ENCODE measurements at places on chromosomes 5 and 9.

DNA sequence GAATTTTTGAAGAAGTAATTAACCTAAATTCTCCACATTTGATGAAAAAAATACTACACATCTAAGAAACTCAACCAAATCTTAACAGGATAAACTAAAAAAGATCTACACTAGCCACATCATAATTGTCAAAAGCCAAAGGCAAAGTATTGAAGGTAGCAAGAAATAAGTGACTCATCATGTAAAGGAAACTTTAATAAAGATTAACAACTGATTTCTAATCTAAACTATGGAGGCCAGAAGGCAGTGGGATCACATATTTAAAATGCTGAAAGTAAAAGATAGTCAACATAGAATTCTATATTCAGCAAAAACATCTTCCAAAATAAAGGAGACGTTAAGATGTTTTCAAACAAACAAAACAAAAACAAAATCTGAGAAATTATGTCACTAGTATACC is 2002.9 kb downstream of the MAT2B start:
- no peak for DNase-seq

DNA sequence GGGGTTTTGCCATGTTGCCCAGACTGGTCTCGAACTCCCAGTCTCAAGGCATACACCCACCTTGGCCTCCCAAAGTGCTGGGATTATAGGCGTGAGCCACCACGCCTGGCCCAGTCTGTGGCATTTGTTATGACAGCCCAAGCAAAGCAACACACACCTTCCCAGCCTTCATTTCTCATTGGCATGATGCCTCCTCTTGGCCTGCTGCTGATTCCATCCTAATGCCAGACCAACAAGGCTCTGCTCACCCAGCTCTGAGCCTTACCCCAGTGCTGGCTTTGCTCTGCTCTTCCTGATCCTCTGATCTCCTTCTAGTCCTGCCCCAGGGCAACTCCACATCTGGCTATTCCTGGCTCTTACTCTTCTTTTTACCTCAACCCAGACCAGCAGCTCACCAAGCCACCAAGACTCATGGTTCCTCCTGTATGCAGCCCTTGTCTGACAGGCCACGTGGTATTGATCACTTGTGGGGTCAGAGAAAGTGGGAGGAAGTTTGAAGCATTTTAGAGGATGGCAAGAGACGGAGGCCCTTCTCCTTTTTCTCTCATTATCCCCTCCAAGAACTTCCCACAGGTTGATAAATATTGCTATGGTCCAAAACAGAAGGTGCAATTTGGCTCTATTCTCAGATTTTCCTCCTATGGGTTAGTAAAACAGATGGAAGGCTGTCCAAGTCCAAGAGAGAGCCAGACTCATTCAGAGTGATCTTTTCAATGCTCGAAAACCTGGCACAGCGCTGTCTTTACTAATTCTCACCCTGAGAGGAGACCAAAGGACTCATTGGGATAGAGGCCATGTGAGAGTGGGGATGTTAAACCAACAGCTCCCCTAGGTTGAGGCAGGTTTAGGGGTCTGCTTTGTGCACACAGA is 958 bp downstream of the CD180 start:
- no peak for DNase-seq

GRCh38 chr5:155290937-155291336 is 277.4 kb downstream of the KIF4B start:
- DNase-seq, result peak; percentile 78

- DNase-seq, result no peak
Measured at GRCh38 chr5:140481758-140482157, 65.7 kb upstream of the EIF4EBP3 start.

- DNase-seq, result peak; percentile 80
Measured at GRCh38 chr5:111472579-111472978, 39.8 kb downstream of the STARD4 start.

- DNase-seq, result no peak
Measured at GRCh38 chr9:89314955-89315354, 3.3 kb upstream of the SECISBP2 start.

GRCh38 chr5:162324328-162324727 is 256.8 kb downstream of the GABRG2 start:
- DNase-seq, result no peak

DNA sequence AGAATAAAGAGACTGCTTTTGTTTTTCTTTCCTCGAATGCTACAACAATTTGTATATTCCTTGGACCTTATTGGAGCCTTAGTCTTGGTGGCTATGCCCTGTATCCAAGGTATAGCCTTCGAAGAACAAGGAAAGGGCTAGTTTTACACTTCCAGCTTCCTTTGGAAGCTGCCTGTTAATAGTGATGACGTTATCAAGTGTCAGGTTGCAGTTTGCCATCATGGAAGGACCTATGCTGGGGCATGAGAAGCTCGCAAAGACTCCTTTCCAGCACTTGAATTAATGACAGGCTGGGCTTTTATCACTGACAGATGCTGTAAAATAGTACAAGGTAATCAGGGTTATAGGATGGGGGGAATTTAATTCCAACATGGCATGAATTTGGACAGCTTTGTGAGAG is 157.9 kb downstream of the KDM4C start:
- DNase-seq, result peak; percentile 51

GRCh38 chr5:52409835-52410234 is 377.9 kb upstream of the ITGA1 start:
- no peak for DNase-seq

DNA sequence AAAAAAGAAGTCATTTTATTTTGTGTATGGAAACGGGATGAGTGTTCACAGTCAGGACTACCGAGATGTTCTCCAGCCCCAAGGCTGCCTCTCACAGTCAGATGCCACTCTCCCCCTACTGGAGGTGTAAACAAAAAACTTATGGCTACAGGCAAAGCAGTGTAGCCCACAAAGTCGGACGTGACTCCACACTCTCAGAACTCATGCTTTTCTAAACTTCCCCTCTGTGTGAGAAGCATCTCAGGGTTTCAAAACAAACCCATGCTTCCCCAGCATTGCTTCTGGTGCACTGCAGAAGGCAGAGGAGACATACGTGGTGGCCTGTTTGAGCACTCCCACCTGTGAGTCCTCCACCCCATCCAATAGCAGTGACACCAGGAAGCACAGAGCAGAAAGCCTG is 580.3 kb downstream of the BNC2 start:
- no peak for DNase-seq

GRCh38 chr5:180343110-180343830 is 9.9 kb downstream of the GFPT2 start:
- no peak for DNase-seq

DNA sequence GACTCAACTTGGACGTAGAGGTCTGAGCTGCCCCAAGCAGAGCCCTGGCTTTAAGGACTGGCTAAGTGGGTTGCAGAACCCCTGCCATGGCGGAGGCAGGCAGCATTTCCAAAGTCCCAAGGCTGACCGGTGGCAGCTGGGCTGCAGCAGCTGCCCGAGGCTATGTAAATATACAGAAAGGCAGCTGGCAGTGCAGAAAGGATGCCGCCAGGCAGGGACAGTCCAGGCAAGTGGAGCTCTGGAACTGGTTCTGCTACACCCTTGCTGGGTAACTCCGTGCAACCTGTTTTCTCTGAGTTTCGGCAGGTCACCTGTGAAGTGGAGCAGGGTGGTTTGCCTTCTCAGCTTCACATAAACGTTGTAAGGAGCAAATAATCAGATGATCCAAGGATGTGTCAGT is 46.0 kb downstream of the SHB start:
- peak; percentile 92 for DNase-seq

GRCh38 chr5:135890867-135891266 is 4.8 kb downstream of the IL9 start:
- DNase-seq, result peak; percentile 35

DNA sequence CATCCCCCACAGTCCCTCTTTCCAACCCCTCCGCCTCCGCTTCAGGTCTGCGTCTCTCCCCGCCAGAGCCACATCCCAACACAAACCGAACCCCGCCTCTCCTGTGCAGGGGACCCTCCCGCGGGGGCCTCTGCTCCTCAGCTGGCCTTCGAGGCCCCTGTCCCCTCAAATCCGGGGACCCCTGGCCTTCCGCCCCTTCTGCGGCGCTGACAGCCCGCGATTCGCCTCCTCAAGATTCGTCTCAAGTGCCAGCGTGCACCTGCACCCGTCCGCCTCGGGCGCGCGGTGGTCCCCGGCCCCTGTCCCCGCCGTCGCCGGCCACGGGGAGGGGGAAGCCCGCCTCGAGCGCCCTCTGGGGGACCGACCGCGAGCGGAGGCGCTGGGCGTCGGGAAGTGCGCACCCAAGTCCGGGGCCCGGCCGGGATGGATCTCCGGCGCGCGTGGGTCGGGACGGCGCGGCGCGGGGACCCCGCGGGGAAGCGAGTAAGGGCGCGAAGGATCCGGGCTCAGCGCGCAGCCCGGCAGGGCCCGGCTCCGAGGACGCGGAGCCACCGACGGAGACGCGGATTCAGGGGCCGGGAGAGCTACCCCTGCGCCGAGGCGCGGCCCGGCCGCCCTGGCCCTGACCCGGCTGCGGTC is 623 bp downstream of the FLT4 start:
- DNase-seq, result peak; percentile 26

- DNase-seq, result peak; percentile 69
Measured at GRCh38 chr5:173281910-173282309, 46.3 kb downstream of the STC2 start.

DNA sequence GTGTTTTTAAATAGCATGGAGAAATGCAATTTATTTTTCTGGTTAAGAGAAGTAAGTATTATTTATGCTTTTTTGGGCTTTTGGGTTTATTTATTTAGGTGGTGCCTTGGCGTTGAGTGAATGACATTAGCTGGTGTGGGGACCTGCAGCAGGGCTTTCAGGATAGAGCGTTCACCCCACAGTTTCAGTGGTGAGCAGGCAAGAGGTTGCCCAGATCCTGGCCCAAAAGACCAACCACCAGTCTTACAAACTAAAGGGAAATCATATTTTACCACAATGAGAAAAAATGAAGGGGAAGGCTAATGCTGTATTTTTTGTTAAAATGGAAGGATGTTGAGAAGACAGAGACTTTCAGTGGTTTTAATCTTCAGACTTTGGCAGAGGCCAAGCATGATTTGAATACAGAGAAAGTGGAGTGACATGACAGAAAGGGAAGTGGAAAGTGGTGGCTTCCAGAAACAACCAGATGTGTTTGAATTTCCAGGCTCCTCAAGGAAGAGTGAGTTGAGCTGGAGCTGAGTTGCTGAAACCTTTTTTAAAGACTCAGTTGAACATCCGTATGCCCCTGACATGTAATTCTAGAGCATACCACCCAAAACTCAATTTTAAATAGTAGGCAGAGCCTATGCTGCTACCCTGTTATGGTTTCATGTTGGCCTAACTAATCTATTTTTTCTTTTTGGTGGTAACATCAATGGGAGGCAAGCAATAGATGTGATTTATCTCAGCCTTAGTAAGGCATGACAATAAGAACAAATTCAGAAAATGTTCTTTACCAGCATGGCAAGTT is 94.8 kb downstream of the AOPEP start:
- no peak for DNase-seq

DNA sequence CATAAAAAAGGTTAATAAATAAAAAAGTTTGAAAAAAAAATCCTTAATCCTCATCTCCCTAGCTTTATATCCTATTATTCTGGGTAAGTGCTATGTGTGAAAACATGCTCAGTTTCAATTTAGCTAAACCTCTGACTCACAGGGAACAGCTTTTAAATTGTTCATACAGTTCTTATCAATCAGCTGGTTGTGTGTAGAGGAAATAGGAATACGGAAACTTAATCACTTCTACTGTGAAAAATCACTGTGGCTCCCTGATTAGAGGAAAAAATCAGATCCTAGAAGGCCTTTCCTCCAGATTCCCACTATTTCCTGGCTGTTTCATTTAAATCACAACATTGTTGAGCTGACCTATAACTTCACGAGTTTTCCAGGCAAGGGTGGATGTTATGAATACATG is 120.5 kb downstream of the MARCHF3 start:
- no peak for DNase-seq

GRCh38 chr5:92552206-92553160 is 1028.5 kb downstream of the NR2F1-AS1 start:
- DNase-seq, result peak; percentile 86

GRCh38 chr5:178895615-178896571 is at the start of gene ZFP2:
TSS of gene ZFP2 (plus strand) at chr5:178895913. CDS start at chr5:178931314, 35,401 bp downstream.
- peak; percentile 88 for DNase-seq

DNA sequence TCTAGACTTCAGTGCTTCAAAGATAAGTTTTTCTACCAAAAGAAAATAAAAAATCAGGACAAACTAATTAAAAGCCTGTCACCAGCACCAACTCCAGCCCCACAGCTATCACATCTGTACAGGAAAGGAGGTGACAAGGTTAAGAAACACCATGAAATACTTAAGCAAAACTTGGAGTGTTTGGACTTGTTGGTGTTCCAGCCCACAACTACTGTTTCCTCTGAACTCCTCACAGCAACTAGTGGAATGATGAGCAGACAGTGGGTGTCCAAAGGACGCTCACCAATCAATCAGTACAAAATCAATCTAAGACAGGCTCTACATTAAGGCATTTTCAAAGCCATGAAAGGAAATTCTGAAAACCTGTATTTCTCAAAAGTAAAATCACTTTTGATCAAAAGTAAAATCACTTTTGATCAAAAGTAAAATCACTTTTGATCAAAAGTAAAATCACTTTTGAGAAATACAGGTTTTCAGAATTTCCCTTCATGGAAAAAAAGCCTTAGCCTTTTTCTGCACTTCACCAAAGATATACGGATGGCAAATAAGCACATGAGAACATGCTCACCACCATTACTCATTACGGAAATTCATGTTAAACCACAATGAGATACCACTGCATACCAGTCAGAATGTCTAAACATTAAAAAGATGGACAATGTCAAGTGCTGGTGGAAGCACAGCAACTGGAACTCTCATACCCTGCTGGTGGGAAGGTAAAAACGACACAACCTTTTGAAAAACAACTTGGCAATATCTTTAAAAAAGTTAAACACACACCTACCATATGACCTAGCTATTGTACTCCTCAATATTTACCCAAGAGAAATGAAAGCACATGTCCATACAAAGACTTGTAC is 79.7 kb downstream of the MED27 start:
- DNase-seq, result no peak

DNA sequence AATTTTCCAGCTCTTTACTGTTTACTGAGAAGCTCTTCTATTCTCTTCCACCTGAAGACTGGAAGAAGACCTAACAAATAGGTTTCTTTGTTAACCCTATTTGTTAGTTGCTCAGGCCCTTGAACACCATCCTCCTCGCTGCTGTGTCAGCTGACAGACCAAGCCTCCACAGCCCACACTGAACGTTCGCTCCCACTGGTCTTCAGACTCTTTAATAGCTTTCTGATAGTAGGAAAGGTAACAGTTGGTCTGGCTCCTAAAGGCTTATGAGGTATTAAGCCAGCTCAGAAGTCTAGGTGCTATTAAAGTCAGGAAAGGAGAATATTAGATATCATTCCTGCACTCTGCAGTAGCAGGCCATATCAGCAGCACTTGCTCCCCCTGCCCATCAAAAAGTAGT is 23.3 kb upstream of the F2R start:
- no peak for DNase-seq

Data from NCI-H69 (cell line).